ENCODE measurements at places on chromosomes 5 and 9. TPM values are rescaled to one million over a fixed set of nuclear protein-coding genes. Genes with fewer than 3 reads are reported as not detected.

DNM1 gene
- 1.8 TPM for total RNA-seq

NOXA1 gene
- total RNA-seq, result 4.8 TPM

SNCAIP gene
- 0.53 TPM for total RNA-seq

MED7 gene
- total RNA-seq, result 3.5 TPM

DNA sequence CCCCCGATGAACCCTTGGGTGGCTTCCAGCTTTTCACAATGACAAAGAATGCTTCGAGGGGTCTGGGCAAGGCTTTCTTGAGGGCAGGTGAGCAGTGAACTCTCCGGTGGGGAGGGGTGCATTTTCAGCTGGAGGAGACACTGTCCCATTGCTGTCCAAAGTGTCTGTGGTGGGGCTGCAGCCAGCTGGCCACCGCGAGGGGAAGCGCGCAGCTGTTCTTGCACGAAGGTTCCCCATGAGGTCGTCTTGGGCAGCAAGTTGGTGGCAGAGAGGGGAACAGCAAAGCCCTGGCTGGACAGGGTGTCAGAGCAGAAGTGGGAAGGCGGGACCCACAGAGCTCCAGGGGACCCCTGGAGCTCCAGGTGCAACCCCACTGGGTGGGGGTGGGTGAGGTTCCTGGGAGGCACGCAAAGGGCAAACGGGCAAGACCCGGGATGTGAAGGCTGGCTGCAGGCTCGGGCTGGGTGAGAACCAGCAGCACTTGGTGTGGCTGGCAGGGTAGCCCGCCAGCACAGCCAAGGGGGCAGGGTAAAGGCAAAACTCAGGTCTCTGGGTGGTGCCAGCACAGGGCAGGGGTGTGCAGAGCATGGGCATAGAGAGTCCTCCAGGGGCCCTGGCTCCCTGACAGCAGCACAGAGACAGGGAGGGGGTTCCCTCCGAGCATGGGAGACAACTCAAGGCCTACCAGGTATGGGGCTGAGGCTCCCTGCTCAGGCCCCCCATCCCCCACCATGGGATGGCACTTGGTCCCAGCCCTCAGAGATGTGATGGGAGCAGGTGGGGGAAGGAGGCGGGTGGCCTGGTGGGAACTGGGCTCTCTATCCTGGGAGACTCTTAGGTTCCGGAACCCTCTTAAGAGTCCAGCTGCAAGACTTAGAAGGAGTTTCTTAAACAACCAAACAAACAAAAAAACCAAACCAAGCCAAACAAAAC is 26.6 kb downstream of the TSPAN17 start:
- peak; percentile 46 for DNase-seq

- DNase-seq, result no peak
These were observed 22.4 kb downstream of the C9 start for GRCh38 chr5:39341896-39342295.
